Stimulated activated CD4-positive, alpha-beta T cell treated with anti-CD3 and anti-CD28 coated beads, TNF-alpha, amount 100 ng/mL, for 1 hour (primary cell): ENCODE measurements at places on chromosomes 2 and 18.

- DNase-seq: no peak
Observed at GRCh38 chr2:184444623-184445223, 153.6 kb upstream of the ZNF804A start.

- no peak for DNase-seq
Observed at GRCh38 chr2:55268288-55268906, 634 bp downstream of the MTIF2 start.

DNA sequence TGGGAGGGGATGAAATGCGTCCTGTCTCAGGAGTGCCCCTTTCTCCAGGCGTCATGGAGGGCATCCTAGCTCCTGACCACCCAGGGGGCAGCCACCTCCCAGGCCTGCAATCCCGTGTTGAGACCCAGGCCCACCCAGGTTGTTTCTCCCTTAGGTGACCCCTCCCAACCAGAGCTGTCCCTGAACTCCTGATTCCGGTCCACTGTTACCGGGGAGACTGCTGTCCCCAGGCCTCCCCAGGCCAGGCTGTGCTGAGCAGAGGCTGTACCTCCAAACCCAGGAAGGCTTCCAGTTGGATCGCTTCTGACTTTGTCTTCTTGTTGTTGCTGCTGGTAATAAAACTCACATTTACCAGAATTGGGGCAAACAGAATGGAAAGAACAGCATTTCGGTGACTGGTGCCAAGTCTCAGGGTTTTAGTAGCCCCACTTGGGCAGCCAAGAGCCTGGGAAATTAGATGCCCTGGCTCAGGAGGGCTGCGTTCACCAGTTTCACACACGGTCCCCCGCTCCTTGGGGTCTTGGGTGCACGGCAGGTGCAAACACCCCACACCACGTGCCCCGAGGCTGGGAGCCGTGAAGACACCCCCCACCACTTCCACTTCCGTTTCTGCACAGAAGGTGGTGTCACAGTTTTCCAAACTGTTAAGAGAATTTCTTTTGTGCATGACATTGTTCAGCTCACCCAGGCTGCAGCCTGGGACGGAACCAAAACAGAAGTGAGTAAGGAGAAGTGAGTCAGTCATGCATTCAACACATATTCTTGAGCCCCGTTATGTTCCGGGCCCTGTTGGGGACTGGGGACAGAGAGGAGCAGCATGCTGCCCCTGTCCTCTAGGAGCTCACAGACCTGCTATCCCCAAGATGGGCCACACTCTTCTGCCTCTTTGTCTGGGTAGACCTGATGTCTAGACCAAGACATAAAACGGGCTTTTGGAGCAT, 29.4 kb downstream of the ITM2C start:
- no peak for DNase-seq

- no peak for DNase-seq
Observed at GRCh38 chr2:85158559-85159273, 25.5 kb downstream of the TCF7L1 start.

DNA sequence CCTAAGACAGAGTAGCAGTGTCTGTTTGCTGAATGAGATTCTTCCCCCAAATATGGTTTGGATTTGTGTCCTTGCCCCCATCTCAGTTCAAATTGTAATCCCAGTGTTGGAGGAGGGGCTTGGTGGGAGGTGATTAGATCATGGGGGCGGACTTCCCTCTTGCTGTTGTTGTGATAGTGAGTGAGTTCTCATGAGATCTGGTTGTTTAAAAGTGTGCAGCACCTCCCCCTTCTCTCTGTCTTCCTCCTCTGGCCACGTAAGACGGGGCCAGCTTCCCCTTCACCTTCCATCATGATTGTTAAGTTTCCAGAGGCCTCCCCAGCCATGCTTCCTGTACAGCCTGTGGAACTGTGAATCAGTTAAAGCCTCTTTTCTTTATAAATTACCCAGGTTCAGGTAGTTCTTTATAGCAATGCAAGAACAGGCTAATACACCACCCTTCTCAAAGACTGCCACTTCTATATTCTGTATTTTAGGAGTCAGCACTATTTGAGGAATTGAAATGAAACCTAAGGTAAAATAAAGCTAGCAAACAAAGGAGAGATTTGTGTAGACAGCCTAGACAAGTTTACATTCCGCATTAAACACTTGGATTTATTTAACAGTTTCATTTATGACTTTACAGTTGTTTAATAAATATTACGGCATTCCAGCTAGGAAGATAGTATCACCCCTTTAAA, 21.6 kb downstream of the FBXO36 start:
- no peak for DNase-seq

GRCh38 chr2:28430788-28431418, 38.2 kb downstream of the FOSL2 start:
- no peak for DNase-seq

DNA sequence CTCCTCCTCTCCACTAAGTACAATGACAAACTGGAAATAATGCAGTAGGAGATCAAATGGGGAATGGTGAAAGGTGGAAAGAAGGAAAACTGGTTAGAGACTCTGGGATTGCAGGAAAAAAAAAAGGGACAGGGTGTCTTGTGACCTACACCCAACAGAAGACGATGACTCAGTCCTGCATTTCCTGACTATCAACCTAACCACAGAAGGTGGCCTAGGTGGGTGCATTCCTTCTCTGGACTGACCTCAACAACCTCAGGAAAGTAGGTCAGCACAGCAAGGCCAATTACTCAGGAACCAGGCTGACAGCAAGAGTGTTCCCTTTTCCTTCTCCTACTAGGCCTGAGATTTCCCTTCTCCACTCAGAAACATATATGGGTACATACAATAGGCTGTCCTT, 1386.4 kb upstream of the ZEB2 start:
- no peak for DNase-seq

- no peak for DNase-seq
Observed at GRCh38 chr2:152729844-152730243, 11.4 kb downstream of the ARL6IP6 start.

- no peak for DNase-seq
Observed at GRCh38 chr2:156797832-156798231, 361.7 kb downstream of the GPD2 start.

DNA sequence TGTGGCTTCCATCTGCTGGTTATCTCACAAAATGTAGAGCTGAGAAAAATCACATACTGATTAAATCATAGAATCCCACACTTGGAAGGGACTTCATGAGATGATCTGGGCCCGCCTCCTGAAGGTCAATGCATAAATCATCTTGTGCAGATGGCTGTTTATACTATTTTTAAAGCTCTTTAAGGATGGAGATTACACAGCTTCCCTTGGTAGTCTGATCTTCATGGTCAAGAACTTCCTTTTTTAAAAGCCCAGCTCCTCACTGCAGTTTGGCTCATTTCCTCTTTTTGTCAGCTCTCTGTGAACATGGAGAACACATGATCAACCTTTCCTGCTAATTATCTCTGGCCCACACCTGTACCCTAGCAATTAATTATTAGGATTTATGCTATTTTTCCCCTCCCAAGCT, 25.9 kb downstream of the GCG start:
- no peak for DNase-seq
